ENCODE measurements at places on chromosomes 4 and X.

DNA sequence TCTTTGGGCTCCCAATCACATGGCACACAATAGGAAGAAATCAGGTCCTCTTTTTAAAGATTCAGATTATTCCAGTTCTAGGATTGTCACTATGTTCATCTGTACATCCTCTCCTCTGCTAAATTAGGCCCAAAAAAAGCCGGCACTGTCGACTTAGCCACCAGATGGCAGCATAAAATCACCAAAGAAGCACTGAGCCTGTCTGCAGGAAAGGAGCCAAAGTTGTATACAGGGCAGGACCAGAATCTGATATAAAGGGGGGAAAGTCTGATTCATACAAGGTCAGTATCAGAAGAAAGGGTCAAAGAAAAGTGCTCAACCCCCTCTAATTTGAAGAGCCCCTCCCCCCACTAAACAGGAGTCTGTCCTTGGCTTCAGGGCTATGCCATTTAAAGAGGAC lies 292.5 kb downstream of the CHIC1 start:
- peak; percentile 75 for DNase-seq

- DNase-seq, result no peak
These were observed 90.7 kb upstream of the SORBS2 start for GRCh38 chr4:185902654-185903053.

GRCh38 chrX:40912576-40912975 lies 172.7 kb upstream of the USP9X start:
- no peak for DNase-seq

- no peak for DNase-seq
These were observed 155.6 kb downstream of the GBA3 start for GRCh38 chr4:22848332-22848731.

GRCh38 chrX:150239946-150240642 lies 123.0 kb upstream of the MAMLD1 start:
- no peak for DNase-seq

Data from CD4-positive, alpha-beta T cell treated with Interleukin-6 at 100 ng/mL for 8 hours (primary cell).